Body of pancreas (tissue), 4 donors: ENCODE measurements at places on chromosomes 16 and 17. TPM values are rescaled to one million over a fixed set of nuclear protein-coding genes. Genes with fewer than 3 reads are reported as not detected.

TMEM88 gene
- 6.0 TPM for total RNA-seq

DNA sequence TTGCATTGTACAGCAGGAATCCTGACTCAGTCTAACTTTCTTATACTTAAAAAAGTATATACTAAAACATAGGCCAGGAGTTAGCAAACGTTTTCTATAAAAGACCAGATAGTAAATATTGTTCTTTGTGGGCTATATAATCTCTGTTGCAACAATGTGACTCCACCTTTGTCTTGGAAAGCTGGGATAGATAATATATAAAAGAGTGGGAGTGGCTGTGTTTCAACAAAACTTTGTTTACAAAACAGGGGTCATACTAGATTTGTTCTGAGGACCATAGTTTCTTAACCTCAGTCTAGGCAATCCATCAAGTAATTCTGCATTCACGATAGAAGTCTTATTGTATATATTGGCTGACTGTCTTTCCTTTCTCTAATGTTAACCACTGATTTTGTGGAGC is 9.0 kb upstream of the TBC1D3B start:
- H3K4me1 ChIP-seq, result peaks cover 17% of the 10 kb centered on the region
- H3K4me3 ChIP-seq, result no peak overlapping the region
- no peak for DNase-seq

CD7 gene
- not detected for total RNA-seq

SDR42E2 gene
- 0.66 TPM for total RNA-seq

ABCA6 gene
- total RNA-seq, result 35.9 TPM

- no peak overlapping the region for H3K27ac ChIP-seq
- DNase-seq, result no peak
- H3K4me1 ChIP-seq, result peaks cover 17% of the 10 kb centered on the region
- no peaks in the 10 kb centered on the region for H3K36me3 ChIP-seq
Observed at GRCh38 chr17:47897561-47897960, 1.5 kb downstream of the SP2 start.

UBE2G1 gene
- 29.3 TPM for total RNA-seq

DNA sequence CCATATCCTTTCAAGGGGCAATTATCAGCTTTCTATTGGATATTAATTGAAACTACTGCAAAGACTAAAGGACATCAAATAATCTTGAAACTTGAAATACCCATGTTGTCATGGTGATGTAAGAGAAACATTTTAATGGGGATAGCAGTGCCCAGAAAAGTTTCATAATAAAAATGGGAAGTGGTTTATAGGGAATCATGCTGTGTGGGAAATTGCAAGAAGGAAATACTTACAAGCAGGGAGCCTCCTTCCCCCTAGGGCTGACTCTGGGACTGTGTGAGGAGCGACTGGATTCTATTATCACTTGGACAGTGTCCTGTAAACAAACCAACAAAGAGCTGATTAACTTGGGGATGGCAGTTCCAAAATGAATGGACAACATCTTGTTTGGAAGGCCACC is 1393.1 kb upstream of the GOT2 start:
- no peaks in the 10 kb centered on the region for H3K27me3 ChIP-seq
- H3K4me1 ChIP-seq, result no peaks in the 10 kb centered on the region
- H3K36me3 ChIP-seq, result no peaks in the 10 kb centered on the region
- H3K4me3 ChIP-seq, result no peak overlapping the region
- H3K27ac ChIP-seq, result no peak overlapping the region
- DNase-seq, result no peak

PRSS33 gene
- total RNA-seq, result not detected

FOXF1 gene
- 7.3 TPM for total RNA-seq

TBC1D3H gene
- total RNA-seq, result not detected

ENPP7 gene
- not detected for total RNA-seq

CCL3 gene
- total RNA-seq, result not detected

MAP3K14 gene
- total RNA-seq, result 9.9 TPM

DNA sequence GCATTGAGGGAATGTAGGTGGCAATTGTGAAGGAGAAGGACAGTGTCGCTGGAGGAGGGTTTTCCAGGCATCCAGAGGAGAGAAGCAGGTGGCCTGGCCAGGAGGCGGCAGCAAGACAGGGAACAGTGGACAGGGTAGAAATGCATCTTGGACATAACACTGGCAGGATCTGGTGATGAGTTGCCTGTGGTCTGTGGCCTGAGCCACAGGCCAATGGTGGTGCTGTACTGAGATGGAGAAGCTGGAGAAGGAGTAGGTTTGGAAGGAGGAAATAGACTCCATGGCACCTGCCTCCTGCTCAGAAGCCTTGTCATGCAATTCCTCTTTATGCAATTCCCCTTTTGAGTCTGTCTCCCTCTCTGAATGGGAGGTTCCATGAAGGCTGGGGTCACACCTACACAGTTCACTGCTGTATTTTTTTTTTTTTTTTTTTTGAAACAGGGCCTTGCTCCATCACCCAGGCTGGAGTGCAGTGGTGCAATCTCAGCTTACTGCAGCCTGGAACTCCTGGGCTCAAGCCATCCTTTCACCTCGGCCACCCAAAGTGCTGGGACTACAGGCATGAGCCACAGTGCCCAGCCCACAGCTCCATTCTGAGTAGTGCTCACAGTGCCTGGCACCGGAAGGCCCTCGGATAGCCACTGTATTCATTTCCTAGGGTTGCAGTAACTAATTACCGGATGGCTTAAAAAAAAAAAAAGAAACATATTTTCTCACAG is 13.5 kb upstream of the CACNG4 start:
- H3K27me3 ChIP-seq, result no peaks in the 10 kb centered on the region
- H3K4me3 ChIP-seq, result no peak overlapping the region
- H3K36me3 ChIP-seq, result no peaks in the 10 kb centered on the region
- no peaks in the 10 kb centered on the region for H3K4me1 ChIP-seq
- no peak overlapping the region for H3K27ac ChIP-seq

ANKFY1 gene
- 40.5 TPM for total RNA-seq

MT3 gene
- total RNA-seq, result not detected

DNA sequence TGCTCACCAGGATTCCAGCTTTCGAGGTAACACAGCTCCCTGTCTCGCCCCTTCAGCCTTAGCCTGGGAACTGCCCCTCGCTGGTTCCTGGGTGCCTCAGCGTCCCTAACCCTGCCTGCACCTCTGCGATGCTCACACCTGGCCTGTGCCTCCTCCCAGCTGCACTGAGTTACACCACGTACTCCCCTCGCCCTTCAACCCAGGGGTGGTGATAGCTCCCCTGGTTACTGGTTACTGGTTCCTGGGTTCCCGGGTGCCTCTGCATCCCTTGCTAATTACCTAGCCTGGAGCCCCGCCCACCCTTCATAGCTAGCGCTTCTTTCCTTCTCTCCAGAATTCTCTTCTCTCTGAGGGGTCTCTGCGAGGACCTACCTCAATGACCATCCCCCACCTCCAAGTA is 65.3 kb upstream of the PLCG2 start:
- peaks cover 2% of the 10 kb centered on the region for H3K4me1 ChIP-seq
- no peaks in the 10 kb centered on the region for H3K27me3 ChIP-seq
- no peaks in the 10 kb centered on the region for H3K36me3 ChIP-seq
- H3K4me3 ChIP-seq, result no peak overlapping the region
- no peak overlapping the region for H3K27ac ChIP-seq
- no peak for DNase-seq

DNA sequence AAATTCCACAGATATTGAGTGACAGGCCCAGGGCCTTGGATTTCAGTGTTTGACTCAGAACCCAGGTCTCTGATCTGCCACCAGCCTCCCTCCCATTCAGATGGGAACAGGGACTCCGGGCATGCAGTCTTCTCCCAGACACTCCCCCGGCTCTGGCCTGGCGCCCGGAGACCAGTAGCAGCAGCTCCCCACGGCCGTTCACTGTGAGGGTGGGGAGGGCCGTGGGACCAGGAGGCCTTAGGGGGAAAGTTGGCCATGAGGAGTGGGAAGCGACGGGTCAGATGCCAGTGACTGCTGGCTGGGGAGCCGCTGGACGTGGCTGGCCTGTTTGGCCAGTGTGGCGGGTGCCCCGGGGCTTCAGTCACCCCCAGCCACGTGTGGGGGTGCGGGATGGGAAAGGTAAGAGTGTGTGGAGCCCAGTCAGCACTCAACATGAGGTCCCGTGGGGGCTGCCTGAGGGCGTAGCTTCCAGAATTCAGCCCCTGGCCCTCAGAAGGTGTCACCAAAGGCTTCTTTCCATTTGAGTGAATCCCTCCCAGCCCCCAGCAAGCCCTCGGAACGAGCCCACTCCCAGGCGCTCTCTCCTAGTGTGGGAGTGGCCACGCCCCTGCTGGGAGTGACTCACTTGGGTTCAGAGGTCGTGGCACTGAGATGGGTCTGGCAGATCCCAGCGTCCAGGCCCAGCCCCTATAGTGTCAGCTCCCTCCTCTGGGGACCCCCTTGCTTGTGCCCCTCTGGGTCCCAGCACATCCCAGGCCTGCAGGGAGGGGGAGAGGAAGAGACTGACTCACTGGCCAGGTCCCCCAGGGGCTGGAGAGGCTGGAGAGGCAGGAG is 309.4 kb downstream of the SEC14L1 start:
- peak overlapping the region; percentile 77 for H3K27ac ChIP-seq
- no peaks in the 10 kb centered on the region for H3K27me3 ChIP-seq
- H3K4me3 ChIP-seq, result no peak overlapping the region
- DNase-seq, result peak; percentile 57

NPIPA3 gene
- total RNA-seq, result not detected

DNA sequence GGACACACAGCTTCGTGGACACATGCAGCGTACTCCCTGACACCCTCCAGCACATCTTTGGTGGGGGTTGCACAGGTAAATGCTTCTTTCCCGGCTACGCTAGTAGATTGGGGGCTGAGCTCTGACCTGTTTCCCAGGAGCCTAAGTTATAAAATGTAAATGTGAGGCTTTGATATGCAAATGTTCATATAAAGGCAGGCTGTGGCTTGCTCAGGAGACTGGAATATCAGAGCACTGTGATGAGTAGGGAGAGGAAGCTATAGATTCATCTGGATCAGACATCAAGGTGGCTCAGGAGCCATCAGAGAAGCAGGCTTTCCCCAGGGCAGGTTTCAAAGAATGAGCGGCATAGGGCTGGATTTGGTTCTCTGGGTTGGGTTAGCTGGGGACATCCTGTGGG is 3.4 kb upstream of the ETV4 start:
- no peak overlapping the region for H3K27ac ChIP-seq
- H3K36me3 ChIP-seq, result no peaks in the 10 kb centered on the region
- peaks cover 20% of the 10 kb centered on the region for H3K4me1 ChIP-seq
- DNase-seq, result no peak

- H3K4me3 ChIP-seq, result no peak overlapping the region
- no peaks in the 10 kb centered on the region for H3K27me3 ChIP-seq
- H3K27ac ChIP-seq, result no peak overlapping the region
- H3K36me3 ChIP-seq, result no peaks in the 10 kb centered on the region
Observed at GRCh38 chr17:28501421-28502284, 4.5 kb upstream of the FOXN1 start.

DNA sequence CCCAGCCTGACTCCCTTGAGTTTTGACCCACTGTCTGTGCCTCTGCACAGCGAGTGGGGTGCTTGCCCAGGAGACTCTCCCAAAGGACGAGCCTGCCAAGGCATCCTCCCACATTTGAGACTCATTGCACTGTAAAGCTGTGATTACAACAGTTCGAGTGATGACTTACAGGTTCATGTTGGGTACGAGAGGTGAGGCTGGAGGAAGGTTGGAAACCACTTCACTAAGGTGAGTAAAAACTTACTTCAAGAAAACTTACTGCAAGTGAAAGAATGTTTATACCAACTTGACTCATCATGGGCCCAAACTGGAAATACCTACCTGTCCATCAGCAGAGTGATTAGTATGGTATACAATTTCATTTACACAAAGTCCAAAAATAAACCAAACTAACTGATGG is 360.1 kb upstream of the CDH11 start:
- no peak overlapping the region for H3K27ac ChIP-seq
- no peak overlapping the region for H3K4me3 ChIP-seq
- H3K27me3 ChIP-seq, result no peaks in the 10 kb centered on the region
- no peaks in the 10 kb centered on the region for H3K4me1 ChIP-seq

MRM1 gene
- total RNA-seq, result 7.9 TPM
